Stimulated activated CD4-positive, alpha-beta T cell treated with anti-CD3 and anti-CD28 coated beads, Interleukin-12 subunit alpha, Interleukin-12 subunit beta, amount 100 ng/mL, for 48 hours (primary cell): ENCODE measurements at places on chromosomes 3 and 15.

- no peak for DNase-seq
These were observed 58.6 kb upstream of the SLITRK3 start for GRCh38 chr3:165254812-165255211.

DNA sequence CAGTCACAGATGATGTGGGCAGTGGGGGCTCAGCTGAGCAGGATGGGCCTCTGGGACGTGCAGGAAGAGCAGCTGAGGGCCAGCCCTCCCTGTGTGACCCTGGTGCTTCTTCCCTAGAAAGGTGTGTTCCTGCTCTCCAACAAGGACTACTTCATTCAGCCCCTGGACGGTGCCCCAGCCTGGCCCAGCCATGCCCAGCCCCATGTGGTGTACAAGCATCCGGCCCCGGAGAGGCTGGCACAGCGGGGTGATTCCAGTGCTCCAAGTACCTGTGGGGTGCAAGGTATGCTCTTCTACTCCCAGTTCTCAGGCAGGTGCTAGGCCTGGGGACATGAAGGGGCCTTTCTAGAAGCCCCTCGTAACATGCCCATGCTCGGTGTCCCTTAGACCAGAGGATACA is 38.3 kb downstream of the SAXO2 start:
- DNase-seq: no peak

- DNase-seq: no peak
These were observed 111.4 kb downstream of the HERC1 start for GRCh38 chr15:63722204-63722808.

DNA sequence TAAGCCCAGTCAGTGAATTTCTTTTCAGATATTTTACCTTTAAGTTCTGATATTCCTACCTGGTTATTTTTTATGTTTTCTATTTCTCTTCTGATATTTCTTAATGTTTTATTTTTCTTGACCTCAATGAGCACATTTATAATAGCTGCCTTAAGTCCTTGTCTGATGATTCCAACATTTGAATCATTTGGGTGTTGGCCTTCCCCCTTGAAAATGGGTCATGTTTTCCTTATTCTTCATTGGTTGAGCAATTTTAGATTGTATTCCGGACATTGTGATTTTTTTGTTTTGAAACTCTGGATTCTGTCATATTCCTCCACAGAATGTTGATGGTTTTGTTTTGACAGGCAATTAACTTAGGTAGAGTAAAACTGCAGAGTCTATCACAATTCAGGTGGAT is 9.7 kb upstream of the ACKR4 start:
- no peak for DNase-seq

DNA sequence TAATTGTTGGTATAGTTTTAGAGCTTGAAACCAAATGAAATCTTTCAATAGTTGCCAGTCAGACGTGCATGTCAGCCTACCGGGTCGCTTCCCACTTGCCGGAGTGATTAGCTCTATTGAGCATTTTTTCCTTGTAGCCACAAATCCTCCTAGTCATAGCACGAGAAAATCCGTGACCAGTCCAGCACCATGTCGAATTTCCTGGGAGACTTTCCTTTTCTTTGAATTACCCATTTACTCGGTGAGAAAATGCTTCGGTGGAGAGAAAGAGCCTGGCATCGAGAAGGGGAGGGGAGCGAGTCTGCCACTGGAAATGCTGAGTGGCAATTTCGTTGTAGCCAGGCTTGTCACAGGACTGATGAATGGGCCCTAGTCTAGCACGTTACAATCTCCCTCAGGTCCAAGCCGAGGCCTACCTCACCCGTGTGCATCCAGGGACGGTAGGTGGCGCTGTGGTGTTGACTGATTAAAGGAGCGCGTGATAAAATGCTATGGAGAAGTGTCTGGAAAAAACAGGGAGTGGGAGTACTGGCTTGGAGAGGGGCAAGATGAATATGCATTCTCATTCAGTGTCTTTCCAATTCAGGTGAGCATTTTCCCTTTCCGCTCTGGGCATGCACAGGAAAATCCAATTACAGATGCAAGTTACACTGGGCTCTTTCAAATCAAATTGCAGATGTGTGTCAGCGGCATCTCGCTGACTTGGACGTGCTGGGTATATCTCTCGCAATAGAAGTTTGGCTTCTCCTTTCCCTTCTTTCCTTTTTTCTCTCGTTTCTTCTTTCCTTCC is 238.8 kb downstream of the EDEM1 start:
- peak; percentile 66 for DNase-seq

DNA sequence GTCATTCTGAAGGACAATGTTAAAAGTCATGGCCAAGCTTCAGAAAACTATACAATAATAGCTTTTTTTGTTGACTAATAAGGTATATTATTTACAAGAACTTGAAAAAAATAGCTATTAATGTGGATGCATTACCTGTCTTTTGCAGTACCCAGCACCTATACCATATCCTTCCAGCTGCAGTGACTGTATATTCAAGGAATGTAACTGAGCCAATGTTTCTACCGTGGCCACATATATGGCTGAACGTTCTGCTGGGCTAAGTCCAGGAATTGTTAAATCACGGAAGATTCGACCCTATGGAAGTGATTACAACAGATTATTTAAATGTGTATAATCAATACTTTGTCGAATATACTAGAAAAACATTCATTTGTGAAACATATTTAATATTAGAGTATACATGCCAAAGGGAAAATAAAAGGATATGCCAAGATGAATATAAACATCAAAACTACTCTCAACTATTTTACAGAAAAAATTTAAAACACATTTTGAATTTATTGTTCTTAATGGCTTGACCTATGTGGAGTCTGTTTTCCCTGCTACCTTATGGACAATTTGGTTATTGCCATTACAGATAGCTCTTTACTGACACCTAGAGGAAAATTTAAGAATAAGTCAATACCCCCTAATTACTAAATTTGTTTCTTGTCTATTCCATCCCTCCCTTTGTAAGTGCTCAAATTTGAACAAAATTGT is 17.6 kb downstream of the ACAD11 start:
- DNase-seq: no peak

- no peak for DNase-seq
These were observed 356.4 kb downstream of the LPP start for GRCh38 chr3:188510366-188510765.

DNA sequence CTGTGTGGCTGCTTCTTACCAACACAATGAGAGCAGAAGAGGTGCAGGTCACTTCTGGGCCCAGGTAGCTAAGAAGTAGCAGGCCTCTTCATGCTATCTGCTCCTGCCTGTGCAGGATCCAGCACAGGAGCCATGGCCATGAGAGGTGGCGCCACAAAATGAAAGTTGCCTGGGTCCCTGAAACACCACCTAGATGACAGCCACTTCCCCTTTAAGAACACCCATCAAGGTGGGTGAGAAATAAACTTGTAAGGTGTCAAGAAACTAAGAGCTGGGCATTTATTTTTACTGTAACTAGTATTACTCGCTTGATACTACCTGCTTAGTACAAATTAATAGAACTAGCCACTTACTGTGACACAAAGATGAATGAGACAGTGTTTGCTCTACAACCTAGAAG is 484.6 kb upstream of the TBL1XR1 start:
- DNase-seq: no peak

DNA sequence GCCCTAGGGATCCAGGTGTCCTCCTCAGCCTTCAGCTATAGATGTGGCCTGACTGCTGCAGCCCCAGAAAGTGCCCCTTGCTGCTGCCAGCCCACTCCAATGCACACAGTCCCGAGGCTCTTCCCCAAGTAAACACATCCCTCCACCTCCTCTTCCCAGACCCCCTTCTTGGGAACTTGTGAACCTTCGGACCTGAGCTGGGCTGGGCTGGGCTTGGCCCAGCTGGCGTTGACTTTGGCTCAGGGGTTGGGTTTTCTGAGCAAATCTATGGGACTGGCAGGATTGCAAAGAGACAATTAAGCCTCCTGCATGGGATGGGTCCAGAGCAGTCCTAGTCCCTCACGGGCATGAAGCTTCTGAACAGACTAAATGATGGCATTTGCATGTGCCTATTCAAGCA is 14.7 kb downstream of the VIPR1 start:
- no peak for DNase-seq

- DNase-seq: no peak
These were observed 230.4 kb upstream of the BHLHE40 start for GRCh38 chr3:4748701-4749378.

GRCh38 chr3:32194653-32195052 is 43.8 kb upstream of the CMTM8 start:
- DNase-seq: no peak

GRCh38 chr3:129837065-129837642 is 56.4 kb downstream of the TMCC1 start:
- DNase-seq: no peak

GRCh38 chr3:114454551-114455251 is 160.9 kb downstream of the TIGIT start:
- no peak for DNase-seq

GRCh38 chr3:127791221-127791913 is 30.9 kb downstream of the MGLL start:
- DNase-seq: no peak

- no peak for DNase-seq
These were observed 61.5 kb downstream of the ASB7 start for GRCh38 chr15:100663915-100664281.

DNA sequence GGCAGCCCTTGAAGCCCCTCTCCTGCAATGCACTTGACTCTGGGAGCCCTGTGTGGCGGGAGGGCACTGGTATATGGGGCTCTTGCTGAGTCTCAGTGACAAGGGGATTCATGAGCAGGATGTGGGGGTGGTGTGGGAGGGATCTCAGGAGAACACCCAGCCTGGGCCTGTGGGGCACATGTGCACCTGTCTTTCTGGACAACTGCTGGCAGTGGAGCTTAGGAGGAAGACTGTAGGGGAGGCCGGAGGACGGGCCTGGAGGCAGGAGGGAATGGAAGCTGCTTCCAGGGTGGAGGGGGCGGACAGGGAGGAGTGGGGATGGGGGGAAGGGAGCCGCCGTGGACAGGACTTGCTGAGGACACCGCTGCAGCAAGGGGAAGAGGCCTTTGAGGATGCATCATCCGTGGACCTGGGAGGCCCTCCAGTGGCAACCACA is 10.8 kb upstream of the SNRPA1 start:
- no peak for DNase-seq

GRCh38 chr3:128807186-128807830 is 72.1 kb upstream of the ACAD9 start:
- no peak for DNase-seq

DNA sequence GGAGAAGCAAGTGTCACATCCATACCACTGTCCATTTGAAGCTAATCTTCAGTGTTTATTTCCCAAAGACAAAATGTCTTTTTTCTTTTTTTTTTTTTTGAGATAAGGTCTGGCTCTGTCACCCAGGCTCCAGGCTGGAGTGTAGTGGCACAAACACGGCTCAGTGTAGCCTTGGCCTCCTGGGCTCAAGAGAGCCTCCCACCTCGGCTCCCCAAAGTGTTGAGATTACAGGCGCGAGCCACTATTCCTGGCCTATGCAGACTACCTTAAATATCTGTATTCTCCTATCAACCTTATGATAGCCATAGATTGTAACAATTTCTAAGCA is 27.7 kb upstream of the VPS33B start:
- no peak for DNase-seq

- no peak for DNase-seq
These were observed 5.5 kb upstream of the COLQ start for GRCh38 chr3:15527031-15527459.

DNA sequence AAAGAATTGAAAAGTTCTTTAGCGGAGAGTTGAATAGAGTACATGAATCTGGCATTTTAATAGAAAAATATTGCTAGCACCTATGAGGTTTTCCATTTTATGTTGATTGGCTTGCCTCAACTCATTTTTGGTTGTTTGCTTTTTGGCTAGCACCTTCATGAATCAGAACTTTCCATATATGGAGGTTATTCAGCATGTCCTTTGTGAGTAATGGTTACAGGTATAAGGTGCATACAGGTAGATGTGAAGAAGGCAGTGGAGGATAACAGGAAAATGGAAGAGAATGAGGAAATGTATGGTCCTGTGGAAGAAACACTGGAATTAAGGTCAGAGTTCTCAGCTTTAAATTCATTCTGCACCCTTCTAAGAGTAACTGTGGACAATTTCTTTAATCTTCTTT is 98.1 kb upstream of the GBE1 start:
- no peak for DNase-seq

DNA sequence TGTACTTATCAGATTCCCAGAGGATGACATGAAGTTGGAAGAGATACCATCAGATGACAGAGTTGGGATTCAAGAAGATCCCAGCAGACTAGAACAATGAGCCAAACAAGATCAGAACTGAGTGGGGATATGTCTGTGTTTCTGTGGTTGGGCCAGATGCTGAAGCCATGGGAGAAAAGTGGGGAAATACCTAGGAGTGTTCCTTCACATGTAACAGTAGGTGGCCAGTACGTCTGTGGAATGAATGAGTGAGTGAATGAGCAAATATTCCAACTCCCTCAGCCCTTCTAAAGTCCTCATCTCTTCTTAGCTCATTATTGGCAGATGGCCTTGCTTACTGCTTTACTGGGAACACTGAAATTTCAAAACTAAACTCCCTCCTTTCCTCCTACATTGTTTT is 32.2 kb upstream of the GREM1 start:
- no peak for DNase-seq

DNA sequence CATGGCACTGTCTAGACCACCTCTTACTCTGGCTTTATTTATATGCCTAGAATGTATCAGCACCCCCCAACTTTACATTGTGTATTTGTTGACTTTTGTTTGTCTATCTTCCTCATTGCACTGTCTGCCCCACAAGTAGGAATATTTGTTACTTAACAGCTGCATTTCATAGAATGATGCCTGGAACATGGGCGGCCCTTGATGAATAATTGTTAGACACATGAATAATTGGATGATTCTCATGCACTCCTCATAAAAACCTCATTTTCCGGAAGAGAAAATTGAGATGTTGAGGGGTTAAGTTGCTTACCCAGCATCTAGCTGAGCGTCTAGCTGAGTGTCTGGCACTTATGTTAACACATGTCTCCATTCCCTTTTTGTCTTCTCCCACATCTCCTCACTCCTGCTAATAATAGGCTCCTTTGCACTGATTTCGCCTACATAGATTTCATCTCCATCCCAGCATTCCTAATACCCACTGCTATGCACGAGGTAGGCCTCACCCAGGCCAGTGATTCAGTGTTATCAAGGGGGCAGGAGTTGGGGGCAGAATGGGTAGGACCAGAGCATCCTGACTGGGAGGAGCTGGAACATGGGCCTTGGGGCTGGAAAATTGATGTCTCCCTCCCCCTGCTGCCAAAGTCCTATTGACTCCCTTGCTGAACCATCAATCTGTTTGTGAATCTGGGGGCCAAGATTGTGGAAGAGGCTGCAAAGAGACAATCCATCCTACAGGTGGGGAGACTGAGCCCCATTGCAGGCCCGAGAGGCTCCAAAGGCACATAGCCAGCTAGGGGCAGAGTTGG is 7.8 kb upstream of the WNT7A start:
- DNase-seq: no peak

DNA sequence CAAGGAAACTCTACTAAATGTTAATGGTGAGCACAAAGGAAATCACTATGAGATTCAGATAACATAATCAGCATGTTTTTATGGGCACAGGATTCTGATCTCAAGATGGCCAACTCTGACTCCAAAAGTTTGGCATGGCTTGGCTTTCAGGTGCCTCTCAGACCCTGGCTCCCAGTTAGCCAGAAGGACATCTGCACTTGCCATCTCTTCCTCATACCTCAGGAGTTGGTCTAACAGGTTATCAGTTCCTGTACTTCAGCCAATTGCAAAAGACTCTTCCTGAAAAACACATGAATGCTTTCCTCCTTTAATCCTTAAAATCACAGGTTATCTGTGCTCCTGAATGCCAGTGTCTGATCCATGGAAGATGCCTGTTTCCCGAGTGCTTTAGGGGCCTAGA is 25.0 kb downstream of the TMPRSS7 start:
- no peak for DNase-seq
